Stimulated activated CD8-positive, alpha-beta memory T cell treated with anti-CD3 and anti-CD28 coated beads, Interleukin-15, amount 100 ng/mL, for 48 hours (primary cell): ENCODE measurements at places on chromosomes 7 and 10.

DNA sequence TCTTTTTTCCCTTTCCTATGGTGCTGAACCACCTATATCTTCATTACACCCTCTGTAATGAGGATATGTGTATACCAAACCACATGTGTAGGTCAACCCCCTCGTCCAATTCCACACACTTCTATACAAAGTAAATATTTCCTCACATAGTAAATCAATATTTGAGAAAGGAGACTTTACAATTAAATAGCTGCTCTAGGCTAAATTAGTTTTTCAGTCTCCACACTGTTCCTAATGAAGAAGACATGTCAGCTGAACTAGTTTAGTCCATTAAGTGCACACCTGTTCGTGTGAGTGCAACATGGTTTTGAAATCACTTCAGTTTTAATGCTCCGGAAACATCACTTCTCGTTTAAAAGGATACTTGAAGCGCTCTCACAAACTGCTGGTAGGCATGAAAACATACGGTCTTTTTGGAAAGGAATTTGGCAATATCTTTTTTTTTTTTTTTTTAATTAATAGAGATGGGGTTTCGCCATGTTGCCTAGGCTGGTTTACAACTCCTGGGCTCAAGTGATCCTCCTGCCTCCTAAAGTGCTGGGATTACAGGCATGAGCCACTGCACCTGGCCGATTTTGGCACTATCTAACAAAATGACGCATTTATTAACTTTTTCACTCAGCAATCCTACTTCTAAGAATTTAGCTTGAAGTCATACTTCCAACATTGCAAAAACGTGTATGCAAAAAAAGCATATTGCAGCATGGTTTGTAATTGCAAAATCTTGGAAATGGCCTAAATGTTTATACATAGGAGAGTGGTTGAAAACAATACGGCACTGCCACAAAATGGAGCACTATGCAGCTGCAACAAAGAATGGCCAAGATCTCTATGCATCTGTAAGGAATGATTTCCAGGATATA lies 2.1 kb upstream of the XRCC2 start:
- DNase-seq = no peak

GRCh38 chr7:92925876-92926696 lies 89.7 kb upstream of the CDK6 start:
- DNase-seq = no peak

GRCh38 chr7:5255832-5256231 lies 26.9 kb upstream of the SLC29A4 start:
- no peak for DNase-seq

GRCh38 chr10:26737730-26738129 lies 40.2 kb downstream of the PDSS1 start:
- DNase-seq = no peak

DNA sequence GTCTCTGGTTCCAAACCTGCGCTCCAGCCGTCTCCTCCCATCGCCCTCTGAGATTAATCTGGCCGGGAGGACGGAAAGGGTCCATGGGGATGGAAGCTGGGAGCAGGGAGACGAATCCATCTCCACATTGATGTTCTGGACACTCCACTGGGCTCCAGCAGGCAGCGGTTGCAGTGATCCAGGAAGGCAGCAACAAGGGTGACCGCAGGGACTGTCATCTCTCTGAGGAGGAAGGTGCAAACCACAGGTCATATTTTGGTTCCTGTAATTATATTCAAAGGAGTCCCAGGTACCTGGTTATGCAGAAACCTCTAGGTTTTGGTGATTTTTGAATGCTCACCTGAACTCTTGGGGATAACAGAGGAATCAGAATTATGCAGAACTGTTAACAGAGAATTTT lies 54.8 kb downstream of the EVX1 start:
- no peak for DNase-seq

GRCh38 chr7:158252081-158252836 lies 335.4 kb downstream of the PTPRN2 start:
- DNase-seq = no peak

- DNase-seq = no peak
Observed at GRCh38 chr10:126387931-126388911, at the start of gene ADAM12. Gene ADAM12 (minus strand): TSS chr10:126388477. CDS start chr10:126388145, 332 bp downstream.

- no peak for DNase-seq
Observed at GRCh38 chr7:148867596-148868377, 16.3 kb downstream of the EZH2 start.

DNA sequence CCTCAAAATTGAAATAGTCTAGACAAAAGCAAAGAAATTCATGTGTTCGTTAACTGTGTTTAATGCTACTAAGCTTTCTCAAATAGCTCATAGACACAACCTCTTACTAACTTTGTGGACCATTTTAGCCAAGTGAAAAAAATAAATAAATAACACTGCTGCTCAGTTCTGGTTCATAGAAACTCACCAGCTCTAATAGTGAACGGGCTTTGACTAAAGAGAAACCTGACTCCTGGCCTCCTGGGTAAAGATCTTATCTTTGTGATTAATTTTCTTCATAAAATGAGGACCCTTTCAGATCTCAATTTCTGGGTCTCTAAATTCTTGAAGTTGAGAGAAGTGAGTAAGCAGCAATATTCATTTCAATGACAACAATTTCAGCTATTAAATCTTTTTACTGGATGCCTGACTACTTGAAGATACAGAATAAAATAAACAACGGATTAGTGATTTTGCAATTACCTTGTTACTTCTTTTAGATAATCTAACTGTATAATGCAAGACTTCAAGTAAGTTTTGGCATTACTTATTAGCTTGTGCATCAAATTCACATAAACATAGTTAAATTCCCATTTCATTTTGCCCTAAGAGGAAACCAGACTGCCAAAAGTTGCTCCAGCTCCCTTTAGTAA lies 3.1 kb downstream of the CADPS2 start:
- no peak for DNase-seq

GRCh38 chr10:73873838-73874215 lies 528 bp downstream of the CAMK2G start:
- DNase-seq = no peak

DNA sequence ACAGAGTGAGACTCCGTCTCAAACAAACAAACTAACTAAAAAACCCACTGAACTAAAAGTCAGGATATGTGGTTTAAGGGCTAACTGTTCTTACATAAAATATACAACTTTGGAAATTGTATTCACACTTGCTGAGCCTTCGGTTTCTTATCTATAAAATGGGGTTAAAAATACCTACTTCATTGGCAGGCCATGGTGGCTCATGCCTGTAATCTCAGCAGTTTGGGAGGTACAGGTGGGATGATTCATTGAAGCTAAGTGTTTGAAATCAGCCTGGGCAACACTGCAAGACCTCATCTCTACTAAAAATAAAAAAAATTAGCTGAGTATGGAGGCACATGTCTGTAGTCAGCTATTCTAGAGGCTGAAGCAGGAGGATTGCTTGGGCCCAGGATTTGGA lies 115.4 kb upstream of the KLF6 start:
- DNase-seq = no peak

DNA sequence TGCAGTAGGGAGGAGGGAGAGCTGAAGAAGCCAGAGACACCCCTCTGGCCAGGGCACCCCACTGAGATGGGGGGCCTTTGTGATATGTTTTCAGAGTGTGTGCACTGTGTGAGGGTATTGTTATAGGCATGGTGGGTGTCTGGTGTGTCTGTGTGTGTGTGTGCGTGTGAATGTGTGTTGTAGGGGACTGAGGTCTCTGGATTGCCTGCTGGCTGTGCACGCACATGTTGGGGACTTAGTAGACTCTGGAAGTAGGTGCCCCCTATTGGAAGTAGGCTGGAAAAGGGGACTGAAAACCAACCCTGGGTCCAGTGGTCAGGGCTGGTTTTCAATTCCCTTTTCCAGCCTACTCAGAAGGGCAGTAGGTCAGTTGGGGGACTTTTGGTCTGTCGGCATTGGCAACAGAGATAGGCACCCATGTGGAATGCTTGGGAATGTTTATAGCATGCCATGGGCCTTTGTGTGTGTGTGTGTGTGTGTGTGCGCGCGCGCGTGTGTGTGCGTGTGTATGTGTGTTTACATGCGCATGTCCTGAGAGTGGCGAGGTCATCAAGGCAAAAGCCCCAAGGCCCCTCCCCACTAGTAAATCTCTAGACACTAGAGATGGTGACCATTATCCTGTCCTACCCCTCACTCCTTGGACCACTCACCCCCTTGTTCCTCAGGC lies 78.8 kb downstream of the HIF1AN start:
- no peak for DNase-seq

- DNase-seq = no peak
Observed at GRCh38 chr7:142321391-142321790, 63.5 kb upstream of the PRSS58 start.

DNA sequence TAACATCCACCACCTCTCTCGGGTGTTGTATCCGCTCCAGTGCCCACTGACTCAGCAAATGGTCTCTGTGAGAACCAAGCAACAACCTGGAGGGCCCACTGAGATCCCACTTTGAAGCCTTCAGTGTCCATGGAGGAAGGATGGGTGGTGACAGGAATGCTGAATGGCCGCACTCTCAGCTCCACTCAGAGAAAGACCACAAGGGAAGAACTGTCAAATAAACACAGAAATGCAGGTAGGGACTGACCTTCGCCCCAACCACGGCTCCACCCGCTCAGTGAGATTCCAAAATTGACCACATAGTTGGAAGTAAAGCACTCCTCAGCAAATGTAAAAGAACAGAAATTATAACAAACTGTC lies 65.8 kb downstream of the VIPR2 start:
- no peak for DNase-seq

- no peak for DNase-seq
Observed at GRCh38 chr10:49231086-49231820, 43.1 kb upstream of the TMEM273 start.

GRCh38 chr7:151761231-151761630 lies 115.7 kb downstream of the PRKAG2 start:
- no peak for DNase-seq

- DNase-seq = no peak
Observed at GRCh38 chr10:75662715-75663114, 231.3 kb downstream of the LRMDA start.

- no peak for DNase-seq
Observed at GRCh38 chr10:7296076-7296475, 114.8 kb downstream of the SFMBT2 start.

- no peak for DNase-seq
Observed at GRCh38 chr10:47286116-47286505, 13.9 kb upstream of the GDF10 start.

GRCh38 chr10:95305606-95306317 lies 15.0 kb upstream of the PDLIM1 start:
- DNase-seq = no peak

DNA sequence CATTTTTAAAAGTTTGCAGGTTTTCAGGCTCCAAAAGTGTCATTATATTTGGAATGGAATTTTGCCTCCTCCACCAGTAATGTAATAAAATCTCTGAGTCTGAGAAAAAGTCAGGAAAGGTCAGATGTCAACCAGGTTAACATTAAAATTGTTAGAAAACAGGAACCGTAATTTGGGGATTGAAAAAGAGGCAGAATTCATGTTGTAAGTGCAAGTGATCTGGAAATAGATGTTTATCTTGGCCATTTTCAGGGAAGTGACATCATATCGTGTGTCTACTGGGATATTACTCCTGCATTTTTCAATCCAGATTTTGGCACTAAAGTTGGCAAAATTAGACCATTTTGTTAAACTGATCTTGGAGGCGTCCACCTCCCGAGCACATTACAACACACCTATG lies 428.5 kb upstream of the MGMT start:
- DNase-seq = no peak
